Heart left ventricle (tissue), 16 donors: ENCODE measurements at places on chromosomes 2 and 18. TPM values are rescaled to one million over a fixed set of nuclear protein-coding genes. Genes with fewer than 3 reads are reported as not detected.

GRCh38 chr2:50974940-50975339, 57.0 kb downstream of the NRXN1 start:
- DNase-seq, result no peak

- no peak for DNase-seq
These were observed 874.1 kb upstream of the LRATD1 start for GRCh38 chr2:13758412-13758811.

The KCMF1 gene
- 104 TPM for total RNA-seq

- DNase-seq, result no peak
These were observed 66.8 kb downstream of the GRB14 start for GRCh38 chr2:164554487-164554886.

- no peak for DNase-seq
These were observed 5.6 kb upstream of the ATOH8 start for GRCh38 chr2:85748039-85748734.

The SCYGR4 gene
- not detected for total RNA-seq

The COLEC11 gene
- total RNA-seq, result 3.1 TPM

- DNase-seq, result no peak
These were observed 433.3 kb downstream of the NBAS start for GRCh38 chr2:15127876-15128275.

GRCh38 chr18:23861805-23862470, 152.6 kb upstream of the TTC39C start:
- DNase-seq, result no peak

- DNase-seq, result no peak
These were observed 182.6 kb downstream of the SH3BP4 start for GRCh38 chr2:235134420-235134819.

- no peak for DNase-seq
These were observed 58.0 kb downstream of the DTNB start for GRCh38 chr2:25615386-25615785.

- DNase-seq, result no peak
These were observed 64.8 kb downstream of the REV1 start for GRCh38 chr2:99425022-99425421.

The HAAO gene
- 3.5 TPM for total RNA-seq

The IL1RL1 gene
- 84.9 TPM for total RNA-seq

GRCh38 chr18:24112464-24112863, 26.4 kb upstream of the CABYR start:
- DNase-seq, result no peak

DNA sequence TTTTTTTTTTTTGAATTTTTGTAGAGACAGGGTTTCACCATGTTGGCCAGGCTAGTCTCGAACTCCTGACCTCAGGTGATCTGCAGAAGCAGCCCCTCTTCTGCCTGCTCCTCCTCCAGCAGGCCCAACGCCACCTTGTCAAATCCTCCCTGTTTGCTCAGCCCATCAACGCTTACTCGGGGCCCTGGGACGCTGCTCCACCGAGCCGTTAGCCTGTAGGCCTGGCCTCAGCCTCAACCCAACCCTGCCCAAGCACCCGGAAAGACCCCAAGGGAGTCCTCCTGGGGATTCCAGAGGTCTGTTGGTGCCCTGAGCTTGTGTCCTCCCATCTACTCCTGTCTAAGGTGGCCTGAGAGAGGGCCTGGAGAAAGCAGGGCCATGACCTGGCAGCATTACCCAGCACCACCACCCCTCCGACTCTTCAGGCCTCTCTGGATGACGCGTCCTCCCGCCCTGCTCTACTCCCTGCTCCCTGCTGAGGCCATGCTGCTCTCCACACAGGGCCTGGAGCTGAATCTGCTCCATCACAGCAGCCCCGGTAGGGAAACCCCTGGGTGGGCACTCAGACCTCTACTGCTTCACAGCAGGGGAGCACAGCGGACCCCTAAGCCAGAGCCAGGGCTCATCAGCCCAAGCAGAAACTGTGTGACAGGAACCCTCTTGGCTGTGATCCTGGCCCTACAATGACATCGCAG, 3.2 kb downstream of the STK25 start:
- no peak for DNase-seq

DNA sequence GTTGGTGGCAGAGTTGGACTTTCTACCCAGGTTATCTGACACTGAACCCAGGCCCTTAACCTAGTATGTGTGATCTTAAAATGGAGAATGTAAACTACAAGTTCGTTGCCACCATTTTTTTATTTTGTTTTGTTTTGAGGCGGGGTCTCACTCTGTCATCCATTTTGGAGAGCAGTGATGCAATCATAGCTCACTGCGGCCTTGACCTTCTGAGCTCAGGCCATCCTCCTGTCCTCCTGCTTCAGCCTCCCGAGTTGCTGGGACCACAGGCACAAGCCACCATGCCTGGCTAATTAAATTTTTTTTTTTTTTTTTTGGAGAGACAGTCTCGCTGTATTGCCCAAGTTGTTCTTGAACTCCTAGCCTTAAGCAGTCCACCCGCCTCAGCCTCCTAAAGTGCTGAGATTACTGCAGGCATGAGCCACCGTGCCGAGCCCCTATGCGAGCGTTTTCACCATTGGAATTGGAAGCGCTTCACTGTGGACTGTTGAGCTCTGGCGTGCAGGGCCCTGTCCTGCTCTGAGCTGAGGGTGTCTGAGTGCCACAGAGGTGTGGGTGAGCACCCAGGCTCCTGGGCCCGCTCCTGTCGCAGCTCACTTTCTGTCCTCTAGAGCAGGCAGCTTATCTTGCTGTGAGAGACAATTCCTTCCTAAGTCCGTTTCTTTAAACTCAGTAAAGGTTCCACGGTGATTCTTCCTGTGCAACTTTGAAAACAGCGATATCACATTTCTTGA, 186.9 kb downstream of the LDLRAD4 start:
- no peak for DNase-seq

The AGAP1 gene
- total RNA-seq, result 18.9 TPM

- DNase-seq, result no peak
These were observed 6.7 kb downstream of the ASB3 start for GRCh38 chr2:53780056-53780455.

The C1QL2 gene
- not detected for total RNA-seq

DNA sequence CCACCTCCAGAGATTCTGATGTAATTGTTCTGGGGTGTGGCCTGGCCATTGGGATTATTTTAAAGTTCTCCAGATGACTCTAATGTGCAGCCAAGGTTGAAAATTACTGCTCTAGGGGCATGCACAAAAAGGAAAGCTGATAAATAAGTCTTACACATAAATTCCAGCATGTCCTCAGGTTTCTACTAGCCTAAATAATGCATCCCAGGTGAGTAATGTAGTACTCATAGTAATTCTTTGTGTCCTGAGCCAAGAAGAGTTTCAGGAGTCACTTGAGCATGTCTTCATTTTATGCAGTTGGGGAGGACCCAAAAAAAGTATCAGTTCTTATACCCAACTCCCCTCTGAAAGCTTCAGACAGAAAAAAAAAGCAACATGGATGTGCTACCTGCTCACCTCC, 130.1 kb upstream of the SP5 start:
- DNase-seq, result no peak

DNA sequence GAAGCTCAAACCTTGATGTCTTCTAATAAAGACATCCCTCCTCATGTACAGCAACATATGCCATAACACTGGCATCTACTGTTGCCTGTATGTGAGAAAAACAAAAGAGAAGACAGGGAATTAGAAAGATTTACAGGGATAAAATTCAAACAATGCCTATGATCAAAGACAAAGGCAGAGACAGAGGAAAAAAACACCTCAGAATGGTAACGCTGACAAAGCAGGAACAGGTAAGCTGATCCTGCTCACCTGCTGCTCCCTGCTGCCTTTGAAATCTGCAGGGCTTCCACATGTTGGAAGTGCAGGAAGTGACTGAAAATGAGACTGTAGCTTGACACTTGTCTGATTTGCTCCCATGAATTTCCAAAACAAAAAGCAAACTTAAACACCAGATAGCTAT, 90.2 kb upstream of the DNAJC10 start:
- DNase-seq, result no peak

- DNase-seq, result no peak
These were observed 555.2 kb upstream of the KLHL29 start for GRCh38 chr2:22829791-22830190.

DNA sequence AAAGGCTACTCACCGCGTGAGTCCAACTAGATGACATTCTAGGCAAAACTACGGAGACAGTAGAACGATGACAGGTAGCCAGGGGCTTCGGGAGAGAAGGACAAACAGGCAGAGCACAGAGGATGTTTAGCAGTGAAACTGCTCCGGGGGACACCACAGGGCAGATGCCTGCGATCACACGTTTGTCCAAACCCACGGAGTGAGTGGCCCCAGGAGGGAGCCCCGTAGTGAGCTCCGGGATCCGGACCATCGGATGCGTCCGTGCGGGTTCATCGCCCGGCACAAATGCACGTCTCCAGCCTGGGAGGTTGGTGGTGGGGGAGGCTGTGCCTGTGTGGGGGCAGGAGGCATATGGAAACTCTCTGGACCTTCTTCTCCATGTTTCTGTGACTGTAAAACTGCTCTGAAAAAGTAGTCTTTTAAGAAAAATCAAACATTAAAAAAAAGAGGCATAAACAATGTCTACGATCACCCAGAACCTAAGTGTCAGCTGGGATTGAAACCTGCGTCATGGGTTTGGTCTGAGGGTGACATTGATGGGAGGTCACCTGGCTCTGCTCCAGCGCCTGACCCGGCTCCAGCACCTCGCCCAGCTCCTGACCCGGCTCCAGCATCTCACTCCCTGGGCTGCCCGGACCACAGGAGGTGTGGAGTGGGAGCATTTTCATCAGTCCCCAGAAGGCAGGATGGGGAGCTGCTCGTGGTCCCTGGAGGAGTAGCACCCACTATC, 83.0 kb upstream of the CTDP1 start:
- peak; percentile 5 for DNase-seq

DNA sequence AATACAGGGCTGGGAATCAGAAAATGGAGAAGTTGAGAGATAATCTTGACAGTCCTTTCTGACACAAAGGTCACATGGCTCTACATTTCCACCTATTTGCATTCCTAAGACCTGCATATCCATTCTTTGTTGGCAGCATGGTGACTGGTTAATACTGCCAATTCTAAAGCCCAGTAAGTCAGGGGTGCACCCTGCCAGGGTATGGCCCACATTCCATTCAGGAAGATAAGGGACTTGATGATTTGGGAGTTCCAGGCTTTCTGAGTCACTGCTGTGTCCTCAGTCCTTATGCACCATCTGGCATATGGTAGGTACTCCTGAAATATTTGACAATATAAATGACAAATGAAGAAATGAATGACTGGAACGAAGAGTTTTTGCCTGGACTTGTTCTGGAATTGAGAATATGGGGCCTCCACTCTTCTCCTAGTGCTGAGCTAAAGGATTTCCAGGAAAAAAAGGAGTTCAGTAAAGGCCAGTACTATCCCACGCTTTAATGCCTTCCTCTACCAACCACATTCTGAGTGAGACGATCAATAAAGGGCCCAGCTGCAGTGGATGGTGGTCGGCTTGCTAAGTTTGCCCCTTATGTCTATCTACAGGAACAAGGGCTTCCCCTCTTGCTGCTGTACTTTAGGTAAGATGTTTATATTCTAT, 31.7 kb upstream of the EIF2AK3 start:
- no peak for DNase-seq

GRCh38 chr2:218343591-218343990, 13.1 kb upstream of the CATIP start:
- no peak for DNase-seq

The LYPD1 gene
- total RNA-seq, result not detected

The PIEZO2 gene
- total RNA-seq, result 0.12 TPM

DNA sequence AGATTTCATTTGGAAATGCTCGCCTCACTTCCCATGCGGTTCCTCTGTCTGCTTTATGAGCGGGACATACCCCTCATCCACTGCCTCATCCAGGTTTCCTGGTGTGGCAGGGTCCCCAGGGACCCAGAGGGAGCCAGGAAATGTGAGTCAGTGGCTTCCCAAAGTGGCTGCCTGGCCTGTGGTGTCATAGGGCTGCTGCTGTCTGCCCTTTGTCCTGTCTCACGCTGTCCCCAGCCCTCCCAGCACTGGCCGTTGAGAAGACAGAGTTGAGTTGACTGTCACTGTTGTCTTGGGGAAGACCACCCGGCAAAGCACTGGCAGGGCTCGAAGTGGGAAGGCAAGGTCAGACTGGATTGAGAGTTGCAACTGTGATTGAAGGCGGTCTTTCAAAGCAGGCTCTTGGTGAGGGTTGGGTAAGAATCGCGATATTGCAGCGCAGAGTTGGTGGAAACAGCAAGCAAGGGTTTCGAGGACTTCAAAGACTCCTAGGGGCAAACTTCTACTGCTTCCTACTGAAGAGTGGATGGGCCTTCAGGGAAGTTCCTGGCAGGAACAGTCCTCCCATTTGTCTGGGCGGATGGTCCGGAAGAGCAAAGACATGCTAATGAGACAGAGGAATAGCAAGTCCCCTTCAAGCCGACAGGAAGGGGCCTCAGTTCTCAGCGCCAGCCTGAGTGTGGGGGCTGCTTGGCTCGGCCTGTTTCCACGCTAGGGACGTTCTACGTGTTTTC, 33.9 kb downstream of the RAB31 start:
- DNase-seq, result no peak

DNA sequence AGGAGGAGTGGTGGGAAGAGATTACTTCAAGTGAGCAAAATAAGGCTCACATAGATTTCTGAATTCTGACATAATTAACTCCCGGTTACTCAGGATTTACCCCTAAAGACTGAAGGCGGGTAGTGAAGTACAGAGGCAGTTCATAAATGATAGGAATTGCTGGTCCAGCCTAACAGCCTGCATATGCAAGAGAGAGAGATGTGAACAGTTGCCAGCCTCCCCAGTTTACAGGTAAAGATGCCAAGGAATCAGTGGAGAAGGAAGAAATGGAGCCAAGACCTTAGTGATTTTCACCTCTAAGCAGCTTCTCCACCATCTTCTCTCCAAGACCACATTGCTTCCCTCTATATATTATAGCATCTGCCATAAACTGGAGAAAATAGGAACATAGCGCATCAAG, 91.8 kb upstream of the THUMPD2 start:
- no peak for DNase-seq
